NCI-H774 (cell line): ENCODE measurements at places on chromosomes 7 and 10.

DNA sequence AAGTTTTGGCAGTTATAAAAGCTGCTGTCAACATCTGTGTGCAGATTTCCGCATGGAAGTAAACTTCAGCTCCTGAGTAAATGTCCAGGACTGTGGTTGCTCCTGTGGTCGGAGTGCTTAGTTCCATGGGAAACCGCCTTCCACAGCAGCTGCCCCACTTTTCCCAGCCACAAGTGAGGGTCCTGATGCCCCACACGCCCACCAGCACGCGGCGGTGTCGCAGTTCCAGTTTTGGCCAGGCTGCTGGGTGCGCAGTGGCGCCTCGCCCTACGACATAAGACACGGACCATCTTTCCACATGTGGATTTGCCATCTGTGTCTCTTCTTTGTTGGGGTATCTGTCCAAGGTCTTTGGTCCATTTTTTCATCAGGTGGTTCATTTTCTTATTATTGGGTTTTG, 167.1 kb downstream of the DIP2C start:
- no peak for DNase-seq

DNA sequence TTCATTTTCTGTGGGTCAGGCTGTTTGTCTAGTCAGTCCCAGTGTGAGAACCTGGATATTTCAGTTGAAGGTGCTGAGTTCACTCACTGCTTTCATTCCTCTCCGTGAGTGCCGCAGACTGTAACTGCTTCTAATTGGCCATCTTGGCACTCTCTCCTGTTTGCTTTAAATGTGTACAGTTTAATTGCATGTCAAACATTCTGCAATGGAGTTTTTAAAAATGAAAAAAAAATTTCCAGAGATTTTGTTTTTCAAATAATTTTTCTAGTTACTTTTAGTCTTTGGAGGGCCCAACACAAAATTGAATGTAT, 87.8 kb downstream of the CCSER2 start:
- DNase-seq, result no peak

- DNase-seq, result no peak
These were observed 649.6 kb downstream of the LRMDA start for GRCh38 chr10:76080991-76081390.

DNA sequence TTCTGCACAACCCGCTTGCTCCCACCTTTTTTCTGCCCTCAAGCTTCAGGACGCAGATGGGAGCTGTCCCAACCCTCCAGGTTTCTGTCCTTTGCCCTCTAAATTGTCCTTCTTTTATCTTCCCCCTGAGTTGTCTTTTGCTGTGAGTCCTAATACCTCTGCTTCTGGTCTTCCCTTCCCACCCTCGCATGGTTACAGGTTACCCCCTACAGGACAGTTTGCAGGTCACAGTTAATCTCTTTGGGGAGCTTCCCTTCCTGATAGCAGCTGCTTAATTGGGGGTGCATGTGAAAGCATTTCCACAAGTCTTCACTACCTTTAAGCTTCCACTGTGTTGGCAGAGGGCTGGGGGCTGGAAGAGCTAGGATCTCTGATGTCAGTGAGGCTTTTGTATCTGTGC, 121.5 kb upstream of the CXCL12 start:
- DNase-seq, result no peak

GRCh38 chr7:80630608-80631405, 7.6 kb upstream of the CD36 start:
- DNase-seq, result peak; percentile 26

GRCh38 chr7:140656548-140657515, 15.9 kb upstream of the ADCK2 start:
- DNase-seq, result peak; percentile 23

DNA sequence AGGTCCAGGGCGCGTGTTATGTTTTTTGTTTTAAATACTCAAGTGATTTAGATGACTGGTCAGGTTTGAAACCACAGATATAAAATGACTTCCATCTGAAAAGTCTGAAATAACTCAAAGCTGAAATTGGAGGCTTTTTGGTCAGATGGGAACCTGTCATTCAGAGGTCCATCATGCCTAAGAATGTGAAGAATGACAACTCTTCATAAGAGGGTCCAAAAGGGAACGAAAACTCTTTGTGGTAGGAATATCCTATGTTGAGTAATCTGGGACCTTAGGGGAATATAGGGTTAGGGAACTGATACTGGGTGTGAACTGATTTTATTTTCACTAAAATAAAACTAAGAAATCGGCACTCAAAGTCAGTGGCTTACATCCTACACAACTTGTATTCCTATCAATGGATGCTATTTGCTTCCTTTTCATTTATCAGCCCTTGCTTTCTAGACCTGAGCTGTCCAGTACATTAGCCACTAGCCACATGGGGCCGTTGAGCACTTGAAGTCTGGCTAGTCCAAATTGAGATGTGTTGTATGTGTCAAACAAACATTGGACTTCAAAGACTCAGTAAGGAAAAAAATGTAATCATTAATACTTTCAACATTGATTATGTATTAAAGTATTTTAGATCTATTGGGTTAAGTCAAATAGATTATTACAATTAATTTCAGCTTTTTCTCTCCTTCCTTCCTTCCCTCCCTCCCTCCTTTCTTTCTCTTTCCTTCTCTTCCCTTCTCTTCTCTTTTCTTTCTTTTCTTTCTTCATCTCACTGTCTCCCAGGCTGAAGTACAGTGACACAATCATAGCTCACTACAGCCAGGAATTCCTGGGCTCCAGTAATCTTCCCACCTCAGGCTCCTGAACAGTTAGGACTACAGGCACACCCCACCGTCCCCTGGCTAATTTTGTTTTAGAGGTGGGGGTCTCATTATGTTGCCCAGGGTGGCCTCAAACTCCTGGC, 56.5 kb upstream of the KDM7A start:
- DNase-seq, result no peak

DNA sequence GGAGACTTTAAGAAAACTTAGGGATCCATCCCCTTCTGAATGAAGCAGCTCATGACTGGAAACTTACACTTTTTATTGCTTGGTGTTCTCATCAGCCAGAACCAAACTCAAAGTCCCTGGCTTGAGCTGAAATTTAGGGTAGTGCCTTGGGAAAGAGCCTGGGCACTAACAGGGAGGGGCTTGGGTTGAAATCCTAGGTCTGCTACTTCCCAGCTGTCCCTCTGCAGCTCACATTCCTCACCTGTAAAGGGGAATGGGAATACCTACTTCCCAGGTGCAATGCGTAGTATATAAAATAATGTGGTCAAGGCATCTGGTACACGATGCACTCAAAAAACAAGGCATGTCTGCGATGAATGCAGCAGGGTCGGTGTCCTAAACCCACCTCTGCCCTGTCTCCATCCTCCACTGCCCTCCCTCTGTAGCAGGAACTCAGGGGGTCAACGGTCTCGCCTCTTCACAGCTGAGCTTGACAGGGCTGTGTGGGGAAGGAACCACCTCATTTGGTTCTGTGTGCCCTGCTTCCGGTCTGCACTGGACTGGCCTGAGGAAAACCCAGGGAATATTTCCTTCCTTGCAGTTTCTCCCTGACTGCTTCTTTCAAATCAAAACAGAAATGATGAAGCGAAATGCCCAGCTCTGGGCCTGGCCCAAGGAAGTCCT, 80.0 kb downstream of the COBL start:
- DNase-seq, result no peak

DNA sequence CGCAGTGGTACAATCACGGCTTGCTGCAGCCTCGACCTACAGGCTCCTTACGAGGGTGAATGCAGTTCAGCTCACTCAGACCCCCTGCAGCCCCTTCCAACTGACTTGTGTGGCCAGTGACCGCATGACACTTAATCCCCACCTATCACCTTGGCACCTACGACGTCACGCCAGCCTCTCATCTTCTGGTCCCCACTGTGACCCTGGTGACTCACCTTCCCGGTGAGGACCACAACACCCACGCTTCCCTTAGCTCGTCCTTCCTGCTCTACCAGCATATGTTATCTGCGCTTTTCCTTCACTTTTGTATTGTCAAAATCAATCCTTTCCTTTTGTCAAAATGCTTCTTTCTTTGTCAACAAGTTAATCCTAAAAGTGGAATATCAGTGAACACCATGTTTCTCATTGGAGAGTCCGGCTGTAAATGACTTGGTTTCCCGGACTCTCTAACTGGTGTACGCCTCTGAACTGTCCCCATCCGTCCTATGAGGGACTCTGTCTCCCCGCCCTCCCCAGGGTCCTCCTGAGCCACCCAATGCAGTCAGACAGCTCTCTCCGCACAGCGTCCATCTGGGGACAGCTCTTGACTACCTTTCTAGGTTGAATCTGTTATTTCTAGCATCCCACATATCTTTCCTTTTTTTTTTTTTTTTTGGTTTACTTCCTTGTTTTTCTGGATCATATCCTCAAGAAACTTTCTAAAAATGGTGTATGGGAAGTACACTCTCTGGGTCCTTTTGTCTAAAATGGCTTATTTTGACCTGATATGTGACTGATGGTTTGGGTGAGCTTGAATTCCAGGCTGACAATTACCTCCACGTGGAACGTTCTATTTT, 37.3 kb downstream of the CFAP46 start:
- no peak for DNase-seq

DNA sequence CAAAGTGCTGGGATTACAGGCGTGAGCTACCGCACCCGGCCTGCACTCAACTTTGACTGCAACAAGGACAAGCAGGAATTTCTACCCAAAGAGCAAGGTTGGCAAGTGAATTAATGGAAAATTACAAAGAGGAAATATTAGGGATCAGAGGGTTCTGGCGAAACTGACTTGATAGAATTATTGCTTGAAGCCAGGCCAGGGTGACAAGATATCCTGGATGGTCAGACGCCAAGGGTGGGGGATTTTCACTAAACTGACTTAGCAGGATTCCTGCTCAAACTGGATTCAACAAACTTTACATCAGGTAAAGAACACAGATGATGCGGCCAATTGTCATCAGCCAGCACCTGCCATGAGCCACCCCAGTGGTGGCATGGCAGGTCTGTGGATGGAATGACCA, 603.6 kb upstream of the MGMT start:
- DNase-seq, result no peak

DNA sequence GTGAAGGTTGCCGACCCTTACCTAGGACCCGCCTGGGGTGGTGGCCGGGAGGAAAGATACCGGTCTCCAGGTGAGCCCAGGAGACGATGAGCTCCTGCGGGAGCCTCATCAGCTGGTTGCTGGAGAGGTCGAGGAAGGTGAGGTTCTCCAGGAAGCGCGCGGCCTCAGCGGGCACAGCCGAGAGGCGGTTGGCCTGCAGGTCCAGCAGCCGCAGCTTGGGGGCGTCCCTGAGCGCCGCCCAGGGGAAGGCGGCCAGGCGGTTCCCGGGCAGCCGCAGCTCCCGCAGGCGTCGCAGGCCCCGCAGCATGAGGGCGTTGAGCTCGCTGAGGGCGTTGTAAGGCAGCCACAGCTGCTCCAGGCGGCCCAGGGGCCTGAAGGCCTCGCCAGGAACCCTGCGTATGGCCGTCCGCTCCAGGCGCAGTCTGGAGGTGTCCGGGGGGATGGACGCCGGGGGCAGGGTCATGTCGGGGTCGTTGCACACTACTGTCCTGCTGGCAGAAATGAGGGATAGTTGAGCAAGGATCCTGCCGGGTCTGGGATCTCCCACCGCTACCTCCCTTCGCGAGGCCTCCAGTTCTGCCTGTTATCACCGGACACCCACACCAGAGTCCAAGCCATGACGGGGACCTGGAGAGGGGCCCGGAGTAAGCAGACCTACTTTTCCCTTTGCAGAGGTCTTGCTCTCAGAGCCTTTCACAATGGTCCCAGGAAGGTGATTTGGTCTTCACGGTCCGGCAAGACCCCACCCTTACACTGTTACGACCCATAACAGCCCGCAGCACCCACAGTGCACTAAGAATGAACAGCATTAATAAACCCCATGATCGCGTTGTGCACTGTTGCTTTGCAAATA, 3.9 kb downstream of the LRIT1 start:
- no peak for DNase-seq

- no peak for DNase-seq
These were observed 162.9 kb downstream of the GRK5 start for GRCh38 chr10:119370111-119370741.

DNA sequence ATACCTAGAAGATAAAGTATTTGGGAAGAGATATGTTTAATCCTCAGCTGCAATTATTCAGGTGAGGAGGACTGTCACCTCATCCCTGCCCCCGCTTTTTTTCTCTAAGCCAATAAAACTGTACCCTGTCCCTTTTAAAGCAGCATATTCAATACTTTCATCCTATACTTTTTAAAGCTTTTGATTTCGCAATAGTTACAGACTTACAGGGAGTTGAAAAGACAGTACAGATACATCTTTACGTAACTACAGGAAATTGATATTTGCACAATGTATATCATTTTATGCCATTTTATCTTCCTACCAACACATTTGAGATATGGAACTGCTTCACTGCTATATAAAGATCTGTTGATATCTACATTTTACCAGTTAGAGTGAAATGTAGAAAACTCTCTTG, 47.6 kb downstream of the STK17A start:
- DNase-seq, result no peak

DNA sequence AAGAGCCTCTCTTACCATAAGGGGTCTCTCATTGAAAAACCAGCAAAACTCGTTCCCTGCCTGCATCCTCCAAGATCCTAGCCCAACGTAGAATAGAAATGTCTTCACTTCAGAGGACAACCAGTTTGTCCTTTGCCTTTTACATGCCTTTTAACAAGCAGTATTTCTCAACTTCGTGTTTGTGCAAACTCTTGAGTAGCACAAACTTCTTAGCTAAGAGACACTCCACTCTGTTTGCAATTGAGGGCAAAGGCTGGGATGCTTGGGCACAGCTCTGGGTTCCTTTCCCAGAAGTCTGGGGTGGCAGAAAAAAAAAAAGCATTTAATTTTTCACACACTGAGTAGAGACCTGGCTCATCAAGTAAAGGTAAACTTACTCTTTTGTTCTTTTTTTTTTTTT, 19.5 kb upstream of the KCTD7 start:
- DNase-seq, result no peak

DNA sequence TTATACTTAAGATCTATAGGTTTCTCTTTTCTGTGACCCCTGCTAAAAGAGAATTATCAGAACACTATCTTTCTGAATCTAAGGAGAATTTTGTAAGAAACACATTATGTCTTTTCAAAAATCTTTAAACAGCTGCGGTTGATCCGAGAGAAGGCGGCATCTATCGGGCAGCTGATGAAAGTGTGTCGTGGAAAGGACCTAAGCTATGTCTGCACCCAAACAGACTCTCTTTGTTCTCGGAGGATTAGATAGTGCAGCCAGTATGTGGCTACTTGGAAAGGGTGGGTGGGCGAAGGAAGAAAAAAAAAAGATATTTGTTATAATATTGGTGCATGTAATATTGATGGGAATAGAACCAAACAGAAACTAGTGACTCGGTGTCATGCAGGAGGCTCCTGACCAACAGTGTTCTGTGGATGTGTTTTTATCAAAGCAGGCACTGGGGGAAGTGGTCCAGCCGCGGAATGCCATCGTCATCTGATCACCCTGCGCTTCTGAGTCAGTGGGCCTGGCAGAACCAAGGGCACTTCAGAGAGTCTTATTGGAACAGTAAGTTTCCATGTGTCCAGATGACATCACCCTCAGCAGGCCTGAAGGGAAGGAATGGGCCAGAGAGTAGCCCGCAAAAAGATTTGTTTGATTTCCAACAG, 509.7 kb upstream of the AKR1E2 start:
- DNase-seq, result no peak

GRCh38 chr7:141280100-141280499, 206.2 kb downstream of the TMEM178B start:
- no peak for DNase-seq

- DNase-seq, result no peak
These were observed 42.9 kb downstream of the NRCAM start for GRCh38 chr7:108413337-108413736.

- no peak for DNase-seq
These were observed 495.4 kb upstream of the AKR1E2 start for GRCh38 chr10:4330636-4331035.
